ENCODE measurements at places on chromosomes 1 and 21. TPM values are rescaled to one million over a fixed set of nuclear protein-coding genes. Genes with fewer than 3 reads are reported as not detected.

DNA sequence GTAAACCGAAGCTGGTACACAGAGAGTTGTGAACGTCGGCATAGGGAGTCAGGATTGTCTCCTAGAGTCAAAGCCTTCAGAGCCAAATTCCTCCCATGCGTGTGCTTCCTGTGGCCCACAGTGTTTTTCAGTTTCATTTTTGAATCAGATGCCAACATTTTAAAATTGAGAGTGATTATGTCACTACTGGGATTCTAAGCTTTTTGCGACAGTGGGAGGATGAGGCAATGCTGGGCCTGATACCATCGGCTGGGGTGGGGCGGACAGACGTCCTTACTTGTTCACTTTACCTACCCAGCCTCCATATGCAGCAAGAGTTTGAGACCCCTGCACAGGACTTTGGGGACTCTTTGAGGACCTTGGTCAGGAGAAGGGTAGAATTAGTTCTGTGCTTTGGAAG lies 1.3 kb upstream of the KLHDC7A start:
- no peak for DNase-seq

Gene PDC
- not detected for total RNA-seq

Gene FCRL5
- total RNA-seq: not detected

- no peak for DNase-seq
Observed at GRCh38 chr1:14804626-14805025, 206.1 kb downstream of the KAZN start.

GRCh38 chr21:45599146-45599581 lies 44.4 kb upstream of the PCBP3 start:
- no peak for DNase-seq

DNA sequence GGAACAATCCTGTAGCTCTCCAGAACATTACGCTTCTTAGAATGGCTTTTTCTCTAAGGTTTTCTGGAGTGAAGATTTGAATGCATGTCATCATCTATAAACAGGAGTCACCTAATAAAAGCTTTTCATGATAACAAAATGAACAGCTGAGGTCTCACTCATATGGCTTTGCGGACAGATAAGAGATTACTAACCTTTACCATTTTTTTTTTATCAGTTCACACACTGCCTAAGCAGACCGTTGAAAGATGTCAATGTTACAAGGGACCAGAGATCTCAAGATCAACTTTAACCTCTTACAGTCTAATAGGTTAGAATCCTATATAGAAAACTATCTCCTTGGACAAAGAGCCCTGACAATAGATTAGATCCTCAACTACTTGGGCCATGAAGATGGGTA lies 41.4 kb downstream of the SCMH1 start:
- DNase-seq: no peak

GRCh38 chr1:159089184-159089791 lies 12.7 kb upstream of the AIM2 start:
- no peak for DNase-seq

DNA sequence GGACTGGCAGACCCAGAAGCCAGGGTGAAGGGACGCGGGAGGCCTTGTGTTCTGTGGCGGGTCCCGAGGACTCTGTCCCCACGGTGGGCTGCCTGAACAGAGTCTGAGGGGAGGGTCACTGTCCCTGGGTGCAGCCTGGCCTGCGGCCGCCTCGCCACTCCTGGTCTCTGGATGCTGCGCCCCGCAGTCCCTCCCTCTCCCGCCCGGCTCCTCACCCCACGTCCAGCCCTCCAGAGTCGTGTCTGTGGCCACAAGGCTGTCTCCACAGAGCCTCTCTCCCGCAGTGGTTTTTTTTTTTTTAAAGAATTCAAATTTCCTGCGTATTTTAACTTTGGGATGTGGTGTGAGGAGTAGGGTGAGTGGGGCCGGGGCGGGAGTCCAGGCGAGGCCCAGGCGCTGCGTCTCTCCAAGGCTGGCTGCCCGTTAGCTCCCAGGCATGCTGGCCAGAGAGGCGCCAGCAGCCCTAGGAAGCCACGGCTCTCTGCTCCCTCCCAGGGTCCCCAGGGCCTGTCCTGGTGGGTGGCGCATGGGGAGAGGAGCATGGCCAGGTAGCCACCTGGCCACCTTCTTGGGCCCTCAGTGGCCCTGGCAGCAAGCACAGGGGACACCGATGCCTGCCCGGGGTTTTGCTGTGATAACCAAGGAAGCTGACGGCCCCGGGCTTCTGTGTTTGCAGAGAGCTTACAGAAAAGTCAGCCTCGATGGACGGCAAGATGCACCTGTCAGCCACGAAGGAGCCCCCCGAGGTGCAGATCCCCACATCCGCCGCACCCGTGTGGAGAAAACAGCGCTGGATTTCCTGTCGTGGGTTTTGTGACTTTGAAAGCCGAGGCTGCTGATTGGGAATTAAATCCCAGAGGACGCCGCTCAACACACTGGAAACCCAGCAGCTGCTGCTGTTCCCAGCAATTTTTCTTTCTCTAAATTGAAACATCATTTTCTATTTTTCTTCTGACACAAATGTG lies 72.8 kb downstream of the MORN1 start:
- DNase-seq: no peak

DNA sequence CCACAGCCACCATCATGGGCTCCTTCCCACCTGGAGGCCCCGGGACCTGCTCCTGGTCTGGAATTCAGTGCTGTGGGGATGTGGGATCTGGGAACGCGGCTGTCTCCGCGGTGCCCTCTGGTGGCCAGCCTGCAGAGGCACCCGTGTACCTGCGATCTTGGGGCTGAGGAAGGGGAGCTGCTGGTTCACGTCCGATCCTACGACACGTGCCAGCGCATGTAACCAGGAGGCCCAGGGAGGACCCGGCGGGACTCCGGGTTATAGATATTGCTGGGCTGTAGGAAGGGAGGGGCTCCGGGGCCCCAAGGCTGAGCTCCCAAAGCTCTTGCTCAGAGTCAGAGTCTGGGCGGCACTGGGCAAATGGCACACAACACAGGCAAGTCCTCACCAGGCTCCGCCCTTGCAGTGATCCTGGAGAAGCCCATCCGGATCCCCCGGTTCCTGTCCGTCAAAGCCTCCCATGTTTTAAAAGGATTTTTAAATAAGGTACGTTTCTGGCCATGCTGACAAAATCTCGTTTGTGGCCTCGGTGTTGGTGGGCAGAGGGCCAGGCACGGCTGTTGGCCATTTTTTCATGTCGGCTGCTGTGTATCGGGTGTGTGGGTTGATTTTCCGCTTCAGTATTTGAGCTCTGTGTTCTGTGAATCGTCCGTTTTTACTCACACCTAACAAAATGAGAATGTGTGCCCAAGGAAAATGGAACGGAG lies 20.1 kb downstream of the FAAP20 start:
- DNase-seq: peak; percentile 45

GRCh38 chr1:147246910-147247655 lies 4.6 kb downstream of the CHD1L start:
- DNase-seq: no peak

DNA sequence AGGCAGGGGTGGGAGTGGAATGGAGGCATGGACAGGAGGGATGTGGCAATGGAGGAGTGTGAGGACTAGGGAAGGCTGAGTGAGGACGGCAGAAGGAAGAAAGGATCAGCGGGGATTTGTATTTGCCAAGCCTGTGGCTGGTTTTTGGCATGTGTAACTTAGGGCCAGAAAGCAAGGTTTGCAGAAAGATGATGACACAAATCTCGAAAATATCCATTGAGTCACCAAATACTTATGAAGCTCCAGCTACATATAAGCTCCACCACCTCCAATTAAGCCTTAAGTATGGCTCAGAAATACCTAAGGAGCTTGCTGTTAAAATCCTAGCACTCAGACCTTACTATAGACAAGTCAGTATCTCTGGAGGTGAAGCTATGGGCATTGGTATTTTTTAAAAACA lies 90.1 kb downstream of the OMA1 start:
- DNase-seq: no peak

DNA sequence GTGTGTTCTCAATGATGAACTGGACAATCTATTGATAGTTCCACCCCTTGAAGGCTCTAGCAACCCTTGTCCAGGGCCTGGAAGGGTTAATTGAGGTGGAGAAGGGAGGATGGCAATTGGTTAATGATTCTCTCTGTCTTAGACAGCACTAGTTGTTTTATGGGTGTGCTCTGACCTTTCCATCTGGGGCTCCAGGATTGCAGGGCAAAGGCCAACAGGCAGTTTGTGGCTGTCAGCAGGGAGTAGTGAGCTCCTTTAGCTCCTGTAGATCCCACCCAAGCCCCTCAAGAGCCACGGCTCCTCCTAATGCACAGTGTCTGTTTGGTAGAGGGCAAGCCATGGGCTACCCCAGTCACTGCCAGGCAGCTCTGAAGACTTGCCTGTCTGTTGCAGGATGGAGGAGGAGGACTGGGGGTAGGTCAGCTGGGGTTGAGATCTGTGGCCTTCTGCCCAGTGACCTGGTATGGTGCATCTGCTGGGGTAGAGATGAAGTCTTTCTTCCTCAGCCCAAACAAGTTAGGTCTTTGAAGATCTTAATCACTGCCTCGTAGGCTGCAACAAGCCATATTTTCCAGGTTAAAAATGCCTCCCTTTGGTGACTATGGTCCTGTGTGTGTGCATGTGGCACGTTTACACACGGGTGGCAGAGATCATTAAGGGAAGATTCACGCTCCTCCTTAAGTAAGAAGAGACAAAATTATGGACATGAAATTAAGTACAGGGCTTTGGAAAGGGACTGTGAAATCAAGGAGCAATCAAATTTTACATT lies 7.7 kb downstream of the MROH7 start:
- DNase-seq: no peak
